Pulmonary artery endothelial cell (primary cell): ENCODE measurements at places on chromosomes 13 and 19. TPM values are rescaled to one million over a fixed set of nuclear protein-coding genes. Genes with fewer than 3 reads are reported as not detected.

Gene NCAN
- total RNA-seq = not detected in 2 replicates

Gene SAFB2
- total RNA-seq = 29.0 and 56.6 TPM in 2 replicates

Gene ZNF566
- 6.1 and 13.1 TPM in 2 replicates for total RNA-seq

Gene SHFL
- 22.9 and 23.8 TPM in 2 replicates for total RNA-seq

Gene ATP4A
- not detected in 2 replicates for total RNA-seq

Gene KLK8
- total RNA-seq = not detected in 2 replicates

Gene FPR2
- not detected in 2 replicates for total RNA-seq

Gene ATP7B
- total RNA-seq = 3.4 and 6.5 TPM in 2 replicates

Gene ERVV-1
- not detected in 2 replicates for total RNA-seq

Gene RFXAP
- total RNA-seq = 1.6 and 1.7 TPM in 2 replicates

Gene IGSF23
- total RNA-seq = 0.25 and 0.46 TPM in 2 replicates

Gene IZUMO1
- total RNA-seq = 0.28 and 0.33 TPM in 2 replicates

Gene ZNF112
- total RNA-seq = 6.7 and 9.1 TPM in 2 replicates

Gene MEDAG
- 11.6 and 21.6 TPM in 2 replicates for total RNA-seq
